Stimulated activated CD8-positive, alpha-beta memory T cell treated with anti-CD3 and anti-CD28 coated beads, Interleukin-15, amount 100 ng/mL, for 1 hour (primary cell): ENCODE measurements at places on chromosomes 16 and 17.

- no peak for DNase-seq
Observed at GRCh38 chr17:60586288-60586974, 13.6 kb upstream of the PPM1D start.

- no peak for DNase-seq
Observed at GRCh38 chr16:55948230-55948629, 73.1 kb upstream of the CES5A start.

GRCh38 chr16:35344012-35344762 lies 1884.8 kb downstream of the TP53TG3F start:
- DNase-seq, result no peak

- DNase-seq, result no peak
Observed at GRCh38 chr16:1162701-1163566, 10.0 kb downstream of the CACNA1H start.

- no peak for DNase-seq
Observed at GRCh38 chr16:81241706-81242105, 3.2 kb downstream of the BCO1 start.

DNA sequence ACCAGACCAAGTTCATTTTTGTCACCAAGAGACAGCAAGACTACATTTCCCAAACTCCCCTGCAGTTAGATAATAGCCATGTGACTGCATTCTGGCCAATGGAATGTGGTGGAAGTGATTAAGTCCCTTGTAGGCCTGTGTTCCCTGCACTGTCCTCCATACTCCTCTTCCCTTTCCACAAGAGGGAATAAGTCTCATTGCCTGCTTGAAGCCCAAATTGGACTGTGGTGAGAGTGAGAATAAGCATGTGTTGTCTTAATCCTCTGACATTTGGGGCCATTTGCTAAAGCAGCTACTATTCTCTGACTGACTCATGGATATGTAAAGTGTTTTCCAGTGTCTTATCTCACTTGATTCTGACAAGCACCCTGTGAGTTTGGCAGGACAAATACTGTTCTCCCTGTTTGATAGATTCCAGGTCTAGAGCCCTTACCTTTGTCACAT lies 20.7 kb downstream of the PIK3R6 start:
- DNase-seq, result no peak

DNA sequence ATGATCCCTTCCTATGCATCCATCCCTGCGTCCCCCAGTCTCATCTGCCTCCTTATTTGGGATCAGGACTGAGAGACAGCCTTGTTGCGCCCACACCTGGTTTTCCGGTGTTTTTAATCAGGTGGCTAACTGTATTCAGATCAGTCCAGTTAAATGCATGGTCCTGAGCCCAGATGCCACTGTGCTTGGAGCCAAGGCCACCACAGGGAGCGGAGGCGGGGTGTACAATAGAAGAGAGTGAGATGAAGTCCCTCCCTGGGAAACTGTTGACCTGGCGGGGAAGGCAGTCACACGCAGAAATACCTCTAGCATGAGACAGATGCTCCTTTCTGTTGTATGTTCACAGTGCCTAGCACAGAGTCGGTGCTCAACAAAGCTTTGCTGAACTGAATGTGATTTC lies 6.3 kb downstream of the RCVRN start:
- DNase-seq, result no peak

GRCh38 chr17:49452201-49452600 lies 37.5 kb upstream of the PHB1 start:
- no peak for DNase-seq

GRCh38 chr16:57486858-57487834 lies 853 bp upstream of the DOK4 start:
- DNase-seq, result no peak

DNA sequence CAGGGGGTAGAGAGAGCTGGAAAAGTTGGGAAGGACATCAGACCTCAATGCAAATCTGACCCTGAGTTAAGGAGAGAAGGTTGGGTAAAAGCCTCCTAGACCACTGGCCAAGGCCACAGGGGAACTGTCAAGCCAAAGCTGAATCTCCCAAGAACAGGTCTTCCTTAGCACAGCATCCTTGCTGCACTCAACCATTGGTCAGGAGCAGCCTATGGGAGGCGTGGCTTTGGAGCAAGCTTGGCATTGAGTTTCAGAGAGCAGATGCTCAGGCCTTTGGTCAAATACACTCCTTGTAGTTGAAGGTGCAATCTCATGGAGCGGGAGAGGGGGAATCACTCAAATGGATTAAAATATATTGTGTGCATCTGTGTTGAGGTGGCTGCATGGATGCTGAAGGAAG lies 21.8 kb downstream of the SOX9 start:
- DNase-seq, result no peak

GRCh38 chr16:48008011-48008525 lies 147.7 kb downstream of the ABCC12 start:
- DNase-seq, result no peak

DNA sequence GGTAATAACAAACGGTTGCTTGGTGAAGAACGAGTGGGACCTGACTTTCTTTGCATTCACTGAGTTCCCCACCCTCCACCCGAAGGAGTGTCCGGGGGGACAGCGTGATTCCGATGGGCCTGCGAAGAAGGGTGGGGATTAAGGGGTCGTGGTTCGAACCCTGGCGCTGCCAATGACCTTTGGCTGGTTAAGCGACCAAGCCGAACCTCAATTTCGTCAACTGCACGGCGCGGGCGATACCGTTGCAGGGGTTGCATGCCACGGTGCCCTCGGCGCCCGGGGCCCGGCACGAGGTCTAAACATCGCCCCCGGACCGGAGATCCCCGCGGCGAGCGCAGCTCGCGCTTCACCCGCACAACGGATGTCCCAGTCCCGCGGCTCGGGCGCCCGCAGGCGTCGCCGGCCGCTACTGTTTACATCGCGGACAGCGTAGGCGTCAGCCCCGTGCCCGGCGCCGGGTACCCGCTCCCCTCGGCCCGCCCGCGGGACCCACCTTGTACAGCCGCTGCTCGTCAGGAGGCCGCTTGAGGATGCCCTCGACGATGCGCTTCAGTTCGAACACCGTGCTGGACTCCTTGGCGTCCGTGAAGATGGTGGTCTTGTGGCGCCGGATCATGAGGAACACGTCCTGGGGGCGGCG lies 460 bp downstream of the ELOB start:
- no peak for DNase-seq

DNA sequence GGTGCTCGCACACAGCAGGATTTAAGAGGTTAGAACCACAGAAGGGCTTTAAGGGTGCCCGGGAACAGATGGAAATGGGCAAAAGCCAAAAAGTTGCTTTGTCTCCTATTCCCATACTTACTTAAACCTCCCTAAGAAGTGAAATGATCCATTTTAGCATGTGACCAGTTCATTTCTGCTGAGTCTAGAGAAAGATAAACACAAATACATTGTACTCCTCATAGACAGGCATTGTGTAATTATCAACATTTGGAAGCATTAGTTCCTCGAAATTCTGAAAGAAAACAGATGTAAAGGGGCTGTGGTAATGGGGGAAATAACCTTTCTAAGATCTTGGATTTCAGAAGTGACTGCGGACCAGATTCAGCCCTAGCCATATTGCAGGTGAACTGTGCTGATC lies 178.3 kb downstream of the CYB561 start:
- DNase-seq, result no peak

DNA sequence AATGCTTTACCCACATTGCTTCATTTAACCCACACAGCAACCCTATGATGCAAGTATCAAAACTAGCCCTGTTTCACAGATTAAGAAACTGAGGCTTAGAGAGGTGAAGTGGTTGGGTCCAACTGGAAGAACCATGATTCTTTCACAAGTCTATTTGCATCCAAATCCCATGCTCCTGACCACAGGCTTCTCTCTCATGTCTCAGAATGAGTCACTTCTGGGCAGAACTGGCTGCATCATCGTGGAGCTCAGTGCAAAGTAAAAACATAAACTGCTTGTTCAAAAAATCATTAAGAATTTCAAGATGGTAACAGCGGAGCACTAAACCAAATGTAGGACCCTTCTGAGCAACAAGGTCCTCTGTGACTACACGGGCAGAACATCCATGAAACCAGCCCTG lies 20.2 kb upstream of the CES1 start:
- DNase-seq, result no peak

DNA sequence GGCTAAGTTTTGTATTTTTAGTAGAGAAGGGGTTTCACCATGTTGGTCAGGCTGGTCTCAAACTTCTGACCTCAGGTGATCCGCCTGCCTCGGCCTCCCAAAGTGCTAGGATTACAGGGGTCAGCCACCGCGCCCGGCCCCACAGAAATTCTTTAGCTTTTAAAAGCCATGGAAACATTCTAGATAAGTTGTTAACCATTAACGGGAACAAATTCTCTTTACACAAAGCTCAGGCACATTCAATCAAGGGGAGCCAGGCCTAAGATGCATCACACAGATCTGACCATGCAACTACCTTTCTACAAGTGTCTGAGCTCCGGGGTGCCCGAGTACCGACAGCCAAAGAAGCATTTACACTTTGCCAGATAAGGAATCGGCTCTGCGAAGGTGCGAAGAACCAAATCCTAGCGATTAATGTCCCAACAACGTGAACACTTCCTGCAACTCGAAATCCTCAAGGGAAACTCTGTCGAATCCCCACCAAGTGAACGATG lies 1.0 kb downstream of the EMC8 start:
- DNase-seq, result no peak

GRCh38 chr16:83363521-83363920 lies 444.3 kb upstream of the HSBP1 start:
- no peak for DNase-seq

GRCh38 chr16:72554935-72555334 lies 383.0 kb upstream of the PMFBP1 start:
- DNase-seq, result no peak

DNA sequence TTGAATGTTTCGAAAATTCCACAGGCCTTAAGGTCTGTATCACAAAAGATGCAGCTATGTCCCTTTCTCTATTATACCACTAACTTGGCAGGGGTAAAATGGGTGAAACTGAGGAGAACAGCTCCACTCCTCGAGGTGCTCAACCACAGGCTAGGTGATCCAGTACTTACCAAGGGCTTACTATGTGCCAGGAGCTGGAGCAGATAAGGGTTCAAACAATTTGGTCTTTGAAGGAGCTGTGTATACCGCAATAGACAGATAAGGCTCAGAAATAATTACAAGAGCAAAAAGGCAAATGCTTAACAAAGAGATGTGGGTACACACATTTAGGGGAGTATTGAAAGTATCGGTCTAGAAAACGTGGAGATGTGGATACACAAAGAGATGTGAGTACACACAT lies 1.5 kb downstream of the XPO6 start:
- no peak for DNase-seq

DNA sequence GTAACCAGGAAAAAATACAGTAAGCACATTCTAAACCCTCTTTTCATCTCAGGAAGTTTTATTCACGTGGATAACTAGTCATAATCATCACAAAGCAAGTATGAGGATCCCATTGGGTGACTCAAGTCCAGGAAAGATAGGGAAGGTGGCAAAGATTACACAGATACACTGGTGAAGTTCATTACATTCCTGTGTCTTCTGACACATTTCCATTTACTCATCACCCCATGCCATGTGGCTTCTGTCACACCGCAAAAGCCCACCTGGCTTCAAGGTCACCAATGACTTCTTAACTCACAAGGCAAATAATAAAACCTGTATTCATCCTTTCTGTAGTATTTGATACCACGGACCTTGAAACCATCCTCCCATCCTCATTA lies 17.0 kb downstream of the HS3ST3A1 start:
- DNase-seq, result no peak

DNA sequence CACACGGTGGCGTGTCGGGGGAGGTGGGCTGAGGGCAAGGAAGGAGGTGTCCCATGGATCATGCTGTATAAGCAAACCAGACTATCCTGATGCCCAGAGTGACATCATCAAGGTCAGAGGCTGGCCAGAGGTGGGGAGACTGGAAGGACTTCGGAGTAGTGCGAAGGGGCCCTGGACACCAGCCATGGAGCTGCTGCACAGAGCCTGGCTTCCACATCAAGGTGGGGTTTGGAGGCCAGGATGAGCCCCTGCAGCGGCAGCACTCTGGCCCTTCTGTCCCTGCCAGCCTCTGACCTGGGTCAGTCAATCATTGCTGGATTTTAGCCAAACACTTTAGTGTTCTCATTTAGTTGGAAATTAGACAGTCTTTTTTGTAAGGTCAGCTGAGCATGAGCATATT lies 34.8 kb downstream of the MED13 start:
- no peak for DNase-seq

DNA sequence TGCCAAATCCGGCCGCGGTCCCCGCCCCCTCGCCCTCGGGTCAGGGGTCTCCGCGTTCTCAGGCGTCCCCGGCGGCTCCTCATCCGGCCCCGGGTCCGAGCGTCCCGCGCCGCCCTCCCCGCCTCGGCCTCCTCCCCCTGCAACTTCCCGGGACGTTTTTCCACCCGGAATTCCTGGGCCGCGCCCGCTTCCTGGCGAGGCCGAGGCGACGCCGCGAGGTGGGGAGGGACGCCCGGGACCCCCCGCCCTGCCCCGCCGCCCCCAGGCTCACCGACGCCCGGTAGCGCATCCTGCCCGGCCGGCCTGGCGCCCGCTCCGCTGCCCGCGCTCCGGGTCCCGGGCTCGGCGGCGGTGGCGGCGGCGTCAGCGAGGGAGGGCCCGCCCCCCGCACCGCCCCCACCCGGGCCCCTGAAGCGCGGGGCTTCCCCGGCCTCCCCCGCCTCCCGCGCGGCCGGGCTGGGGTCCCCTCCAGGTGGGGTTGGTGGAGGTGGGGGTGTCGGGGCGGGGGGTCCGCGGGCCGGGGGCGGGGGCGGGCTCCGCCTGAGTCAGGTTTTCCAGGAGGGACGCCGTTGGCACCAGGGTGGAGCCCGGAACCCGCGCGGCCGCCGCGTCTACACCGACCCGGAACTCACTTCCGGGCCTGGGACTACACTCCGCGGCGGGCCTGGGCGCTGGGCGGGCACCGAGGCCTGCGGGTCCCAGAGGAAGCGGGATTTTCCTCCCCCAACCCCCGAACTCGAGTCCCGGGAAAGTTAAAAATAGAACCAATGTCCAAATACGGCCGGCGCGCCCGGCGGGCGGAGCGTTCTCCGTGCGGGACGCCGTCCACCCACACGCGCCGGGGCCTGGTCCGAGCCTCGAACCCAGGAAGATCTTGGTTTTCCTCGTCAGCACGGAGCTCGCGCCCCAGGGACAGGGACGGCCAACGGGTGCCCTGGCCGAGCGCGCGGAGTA lies 6.8 kb downstream of the MYO1C start:
- no peak for DNase-seq

DNA sequence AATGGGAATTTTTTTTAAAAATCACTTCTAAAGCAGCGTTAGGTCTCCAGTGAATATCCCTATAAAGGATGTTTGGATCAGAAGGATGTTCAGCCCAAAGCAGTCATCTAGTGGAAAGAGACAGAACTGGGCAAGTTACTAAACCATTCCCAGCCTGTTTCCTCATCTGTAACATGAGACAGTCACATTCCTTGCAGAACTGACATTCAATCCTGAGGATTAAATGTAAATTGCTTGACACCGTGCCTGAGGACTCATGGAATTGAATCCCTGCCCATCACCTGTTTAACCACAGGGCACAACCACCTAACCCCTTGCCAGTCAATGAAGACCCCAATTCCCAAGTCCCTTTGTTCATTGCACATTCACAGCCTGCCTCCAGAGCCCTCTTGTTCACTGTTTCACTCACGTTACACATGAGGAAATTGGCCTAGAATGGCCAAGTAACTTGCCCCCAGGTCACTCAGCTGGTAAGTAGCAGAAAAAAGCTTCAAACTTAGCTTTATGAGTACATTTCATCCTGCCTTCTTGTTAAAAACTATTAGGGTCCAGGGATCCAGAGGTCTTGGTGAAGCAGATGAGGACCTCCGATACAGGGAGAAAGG lies 1.4 kb downstream of the CMTM2 start:
- no peak for DNase-seq
